ENCODE measurements at places on chromosomes 3 and 15. TPM values are rescaled to one million over a fixed set of nuclear protein-coding genes. Genes with fewer than 3 reads are reported as not detected.

Gene PRRT3
- total RNA-seq, result 2.8 TPM

GRCh38 chr15:55379095-55379494 lies 29.1 kb downstream of the CCPG1 start:
- no peak for DNase-seq

Gene PLXNB1
- 81.3 TPM for total RNA-seq

GRCh38 chr3:53236112-53236841 lies 19.5 kb downstream of the TKT start:
- DNase-seq, result no peak

- DNase-seq, result no peak
Observed at GRCh38 chr15:97037080-97037479, 706.6 kb downstream of the NR2F2 start.
